BJ (cell line): ENCODE measurements at places on chromosomes 7 and 10. TPM values are rescaled to one million over a fixed set of nuclear protein-coding genes. Genes with fewer than 3 reads are reported as not detected.

The FGFBP3 gene
- polyA plus RNA-seq = 0.11 and 0.22 TPM in 2 replicates

The TTYH3 gene
- 33.0 and 55.7 TPM in 2 replicates for polyA plus RNA-seq

The COL26A1 gene
- polyA plus RNA-seq = 0.29 and 0.48 TPM in 2 replicates

The NME8 gene
- polyA plus RNA-seq = not detected in 2 replicates

The OGDH gene
- polyA plus RNA-seq = 32.0 and 51.3 TPM in 2 replicates

The SPDYE9 gene
- polyA plus RNA-seq = not detected in 2 replicates

The PDE6C gene
- not detected in 2 replicates for polyA plus RNA-seq

The ADAM12 gene
- polyA plus RNA-seq = 8.6 and 11.0 TPM in 2 replicates

The C7orf57 gene
- polyA plus RNA-seq = 0.07 TPM in 2 replicates

The GIMAP6 gene
- polyA plus RNA-seq = not detected in 2 replicates

The ASAH2 gene
- polyA plus RNA-seq = 0.32 and 2.5 TPM in 2 replicates

The GBX1 gene
- polyA plus RNA-seq = not detected in 2 replicates

The TMEM196 gene
- polyA plus RNA-seq = not detected in 2 replicates

The CWF19L1 gene
- polyA plus RNA-seq = 14.9 and 19.9 TPM in 2 replicates

The PNLIPRP3 gene
- not detected in 2 replicates for polyA plus RNA-seq

The LRRC18 gene
- not detected in 2 replicates for polyA plus RNA-seq

The FGL2 gene
- polyA plus RNA-seq = 0.01 TPM in 1 of 2 replicates, not detected in the other

The EN2 gene
- polyA plus RNA-seq = not detected in 2 replicates

The ZNF804B gene
- polyA plus RNA-seq = not detected in 2 replicates

The TRPV5 gene
- 0.04 TPM in 1 of 2 replicates, not detected in the other for polyA plus RNA-seq

The CNPY1 gene
- not detected in 2 replicates for polyA plus RNA-seq

The PVRIG gene
- polyA plus RNA-seq = not detected in 2 replicates

The NEUROG3 gene
- not detected in 2 replicates for polyA plus RNA-seq

The OPN4 gene
- polyA plus RNA-seq = not detected in 2 replicates

The NPY gene
- not detected in 2 replicates for polyA plus RNA-seq

The KIAA1217 gene
- 1.3 and 2.2 TPM in 2 replicates for polyA plus RNA-seq

The ZNF736 gene
- 2.9 and 4.7 TPM in 2 replicates for polyA plus RNA-seq

The IFIT1 gene
- polyA plus RNA-seq = 25.1 and 44.9 TPM in 2 replicates

The EPHB4 gene
- polyA plus RNA-seq = 23.8 and 30.5 TPM in 2 replicates

The OR2A42 gene
- polyA plus RNA-seq = 0.02 TPM in 1 of 2 replicates, not detected in the other

The SFRP4 gene
- 0.16 and 0.22 TPM in 2 replicates for polyA plus RNA-seq

The GIMAP1 gene
- not detected in 2 replicates for polyA plus RNA-seq

The SLC26A4 gene
- polyA plus RNA-seq = 0.12 and 0.25 TPM in 2 replicates

The CH25H gene
- 0.53 and 0.86 TPM in 2 replicates for polyA plus RNA-seq

The WEE2 gene
- not detected in 2 replicates for polyA plus RNA-seq

The SYT15 gene
- 0.92 and 2.3 TPM in 2 replicates for polyA plus RNA-seq

The FOXP2 gene
- polyA plus RNA-seq = 0.59 and 0.66 TPM in 2 replicates

The AKR1E2 gene
- polyA plus RNA-seq = 2.5 and 3.3 TPM in 2 replicates
